ENCODE measurements at places on chromosomes 2 and 18.

DNA sequence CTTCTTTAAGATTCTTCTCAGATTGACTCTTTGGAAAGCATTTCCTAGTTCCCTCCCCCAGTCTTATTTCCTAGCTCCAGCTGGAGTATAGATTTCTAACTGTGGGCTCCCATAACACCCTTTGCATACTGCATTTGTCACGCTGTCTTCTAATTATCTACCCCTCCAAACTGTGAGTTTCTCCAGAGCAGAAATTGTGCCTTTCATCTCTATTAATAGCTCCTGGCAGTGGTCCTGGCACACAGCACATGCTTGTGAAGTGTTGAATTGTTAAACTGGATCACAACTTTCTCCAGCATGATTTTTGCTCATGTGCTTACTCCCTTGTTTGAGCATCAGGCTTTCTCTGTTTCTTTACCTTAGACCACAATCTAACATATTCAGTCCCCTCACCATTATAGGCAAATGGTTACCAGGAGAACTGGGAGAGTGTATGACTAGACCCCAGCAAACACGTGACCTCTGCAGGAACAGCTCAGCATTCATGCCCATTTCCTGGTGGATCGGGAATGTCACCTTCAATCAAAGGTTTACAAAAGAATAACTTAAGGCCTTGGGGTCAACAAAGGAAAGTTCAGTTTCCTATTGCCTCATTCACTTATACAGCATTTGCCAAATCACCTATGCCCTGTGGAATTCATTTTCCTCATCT, 175.7 kb upstream of the TANK start:
- no peak for DNase-seq

DNA sequence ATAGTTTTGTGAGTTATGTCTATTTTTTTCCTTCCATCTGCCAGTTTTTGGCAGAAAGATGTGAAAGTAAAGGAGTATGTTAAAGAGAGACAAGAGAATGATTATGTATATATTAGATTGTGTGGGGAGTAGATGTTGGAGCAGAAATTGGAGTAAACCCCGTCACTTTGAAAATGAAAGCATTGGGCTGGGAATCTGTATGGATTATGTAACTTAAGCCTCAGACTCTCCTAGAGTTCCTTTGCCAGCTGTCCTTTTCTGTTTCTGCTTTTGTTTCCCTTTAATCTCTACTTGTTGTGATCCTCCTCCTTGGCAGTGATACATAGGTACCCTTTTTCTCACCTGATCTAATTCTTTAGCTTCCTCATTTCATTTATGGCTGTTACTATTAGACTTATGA, 19.2 kb downstream of the CCDC138 start:
- no peak for DNase-seq

- DNase-seq, result no peak
Measured at GRCh38 chr2:84427235-84428138, 31.6 kb downstream of the SUCLG1 start.

- no peak for DNase-seq
Measured at GRCh38 chr2:179913809-179914208, 52.4 kb upstream of the ZNF385B start.

- no peak for DNase-seq
Measured at GRCh38 chr2:20676353-20677215, 9.6 kb downstream of the GDF7 start.

GRCh38 chr18:35267161-35267651, 22.8 kb downstream of the ZSCAN30 start:
- DNase-seq, result peak; percentile 79

- no peak for DNase-seq
Measured at GRCh38 chr18:78526923-78527711, 452.5 kb upstream of the SALL3 start.

GRCh38 chr2:209425471-209426071, 1.7 kb downstream of the MAP2 start:
- peak; percentile 46 for DNase-seq

GRCh38 chr2:224847961-224848850, 132.0 kb upstream of the CCDC195 start:
- DNase-seq, result peak; percentile 62

DNA sequence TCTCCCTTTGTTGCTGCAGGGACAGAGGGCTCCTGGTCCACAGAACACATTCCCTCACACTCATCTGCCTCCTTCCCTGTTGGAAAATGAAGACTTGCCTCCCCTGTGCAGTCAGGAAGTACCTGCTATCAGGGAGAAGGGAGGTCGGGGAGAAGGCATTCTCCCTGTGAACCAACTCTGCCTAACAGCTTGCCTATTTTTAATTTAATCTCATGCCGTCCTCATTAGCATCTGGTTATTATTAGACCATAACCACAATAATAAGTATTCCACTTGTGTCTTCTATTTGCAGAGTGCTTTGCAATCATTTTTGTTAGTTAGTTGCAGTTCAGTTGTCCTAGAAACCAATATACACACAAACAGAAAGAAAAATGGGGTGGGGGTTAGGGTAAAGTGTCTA, 232.6 kb upstream of the SKOR2 start:
- no peak for DNase-seq

- no peak for DNase-seq
Measured at GRCh38 chr2:75820693-75821092, 110.0 kb upstream of the GCFC2 start.

DNA sequence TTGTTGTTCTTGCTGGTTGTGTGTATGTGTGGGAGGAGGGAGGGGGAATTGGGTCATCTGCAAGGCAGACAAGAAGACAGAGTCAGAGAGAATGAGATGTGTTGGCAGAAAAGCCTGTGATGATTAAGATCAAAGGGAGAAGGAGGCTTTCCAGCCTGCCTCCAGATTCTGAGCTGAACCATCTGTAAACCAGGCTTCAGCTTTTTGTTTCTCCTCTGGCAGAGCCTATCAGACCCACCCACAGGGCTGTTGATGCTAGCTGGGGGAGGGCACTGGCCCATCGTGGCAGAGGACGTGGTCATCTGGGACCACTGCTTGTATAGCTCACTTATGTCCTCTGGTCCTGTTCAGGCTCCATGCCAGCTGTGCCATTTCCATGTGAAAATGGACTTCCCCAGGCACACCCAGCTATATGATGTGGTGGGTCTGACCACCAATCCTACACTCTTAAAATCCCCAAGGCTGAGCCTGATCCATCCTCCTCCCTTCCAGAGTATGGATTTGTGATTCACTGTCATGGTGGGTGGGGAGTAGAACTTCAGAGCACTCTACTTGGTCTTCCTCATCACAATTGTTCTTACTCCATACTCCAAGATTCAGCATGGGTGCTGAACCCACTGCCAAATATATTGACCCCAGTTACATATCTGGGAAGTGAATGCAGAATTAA, 27.8 kb upstream of the COL6A3 start:
- DNase-seq, result no peak

- no peak for DNase-seq
Measured at GRCh38 chr18:46719388-46719787, 37.5 kb downstream of the ST8SIA5 start.

DNA sequence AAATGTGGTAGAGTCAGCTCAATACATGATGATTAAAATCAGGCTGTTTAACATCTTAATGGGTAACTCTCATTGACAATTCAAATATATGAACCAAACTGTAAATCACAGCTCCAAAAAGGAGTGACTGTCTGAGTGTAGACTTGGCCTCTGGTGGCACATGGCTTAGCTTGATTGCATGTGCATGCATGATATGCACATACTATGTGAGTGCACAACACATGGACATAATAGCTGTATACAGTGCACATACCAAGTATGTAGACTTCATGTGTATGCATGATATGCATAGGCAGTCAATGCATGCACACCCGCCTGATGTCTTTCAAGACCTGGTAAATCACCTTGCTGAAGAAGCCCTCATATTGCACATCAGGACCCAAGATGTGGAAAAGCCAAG, 252.0 kb upstream of the SOX11 start:
- DNase-seq, result no peak

- DNase-seq, result no peak
Measured at GRCh38 chr2:122795763-122796162, 1040.3 kb downstream of the TSN start.

- DNase-seq, result no peak
Measured at GRCh38 chr18:10838553-10838952, 310.8 kb downstream of the PIEZO2 start.

DNA sequence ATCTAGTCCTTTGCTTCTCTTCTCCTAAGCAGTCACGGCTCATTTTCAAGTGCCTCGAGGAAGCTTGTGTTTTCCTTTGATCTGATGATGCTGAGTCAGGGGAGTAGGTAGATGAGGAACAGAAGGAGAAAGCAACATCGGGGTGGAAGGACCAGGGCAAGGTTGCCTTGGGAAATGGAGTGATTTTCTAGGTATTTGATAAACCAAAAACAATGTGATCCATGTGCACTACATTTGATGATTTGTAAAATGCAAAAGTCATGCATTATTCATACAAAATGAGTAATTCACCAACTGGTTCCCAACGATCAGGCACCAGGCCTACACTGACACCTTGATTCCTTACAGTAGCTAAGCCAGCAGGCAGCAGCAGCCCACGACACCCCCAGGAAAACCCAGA, 205.3 kb downstream of the ANAPC1 start:
- no peak for DNase-seq

DNA sequence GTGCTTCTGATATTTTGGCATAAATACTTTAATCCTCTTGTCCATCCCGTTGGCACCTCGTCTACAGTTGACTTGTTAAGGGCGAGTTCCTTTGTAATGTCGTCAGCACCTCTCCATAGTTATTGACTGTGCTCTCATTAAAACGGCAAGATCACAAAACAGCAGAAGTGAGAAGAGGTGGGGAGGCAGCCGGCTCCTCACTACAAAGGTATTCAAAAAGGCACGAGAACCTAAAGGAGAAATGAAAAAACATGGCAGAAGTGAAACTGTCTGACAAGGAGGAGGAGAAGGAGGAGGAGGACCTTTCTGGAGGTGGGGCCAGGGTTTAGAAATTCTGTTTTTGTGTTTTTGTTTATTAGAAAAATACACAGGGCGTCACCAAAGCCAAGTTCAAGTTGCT, 235.6 kb downstream of the BCL11A start:
- DNase-seq, result no peak

DNA sequence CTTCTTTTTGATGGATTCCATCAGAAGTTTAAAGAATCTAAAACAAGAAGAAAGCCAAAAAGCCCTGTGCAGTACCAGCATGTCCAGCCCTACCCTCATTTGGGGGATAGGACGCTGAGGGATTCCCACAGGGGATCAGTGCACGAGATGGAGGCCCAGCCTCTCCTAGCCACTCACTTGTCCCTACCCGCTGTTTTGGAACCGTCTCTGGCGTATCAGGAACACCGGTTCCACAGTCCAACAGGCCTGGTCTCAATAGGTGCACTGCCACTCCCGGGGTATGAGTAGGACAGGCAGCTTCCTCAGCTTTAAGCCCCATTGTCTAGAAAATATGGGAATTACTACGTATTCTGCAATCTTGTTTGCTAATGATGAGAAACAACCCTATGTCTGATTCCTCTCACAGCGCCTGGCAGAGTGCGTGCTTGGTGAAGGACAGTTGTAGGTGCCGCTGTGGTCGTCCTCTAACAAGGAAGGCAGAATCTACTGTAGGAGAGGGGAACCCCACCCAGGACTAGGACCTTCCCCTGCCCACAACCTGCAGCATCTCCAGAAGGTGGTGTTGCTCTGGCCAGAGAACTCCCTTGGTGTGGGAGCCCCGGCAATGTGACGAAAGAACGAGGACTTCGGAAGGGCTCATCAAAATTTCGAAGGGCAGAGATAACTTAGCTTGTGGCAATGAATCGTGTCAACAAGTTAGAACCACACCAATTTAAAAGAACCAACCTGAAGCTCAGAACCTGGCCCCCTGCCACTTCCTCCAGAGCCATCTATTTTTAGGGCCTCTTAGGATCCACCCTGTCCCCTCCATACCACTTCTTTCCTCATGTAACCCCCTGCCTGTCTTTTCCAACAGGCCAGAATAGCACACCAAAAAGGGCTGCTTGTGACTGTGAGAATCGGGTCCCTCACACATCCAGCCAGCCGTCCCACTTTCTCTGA, 71.7 kb downstream of the POLR1A start:
- peak; percentile 6 for DNase-seq

All from dorsolateral prefrontal cortex (tissue), 122 donors.